ENCODE measurements at places on chromosomes 6 and 20.
A peak's percentile ranks its signal among the peaks of the same experiment; 100 is the strongest.

DNA sequence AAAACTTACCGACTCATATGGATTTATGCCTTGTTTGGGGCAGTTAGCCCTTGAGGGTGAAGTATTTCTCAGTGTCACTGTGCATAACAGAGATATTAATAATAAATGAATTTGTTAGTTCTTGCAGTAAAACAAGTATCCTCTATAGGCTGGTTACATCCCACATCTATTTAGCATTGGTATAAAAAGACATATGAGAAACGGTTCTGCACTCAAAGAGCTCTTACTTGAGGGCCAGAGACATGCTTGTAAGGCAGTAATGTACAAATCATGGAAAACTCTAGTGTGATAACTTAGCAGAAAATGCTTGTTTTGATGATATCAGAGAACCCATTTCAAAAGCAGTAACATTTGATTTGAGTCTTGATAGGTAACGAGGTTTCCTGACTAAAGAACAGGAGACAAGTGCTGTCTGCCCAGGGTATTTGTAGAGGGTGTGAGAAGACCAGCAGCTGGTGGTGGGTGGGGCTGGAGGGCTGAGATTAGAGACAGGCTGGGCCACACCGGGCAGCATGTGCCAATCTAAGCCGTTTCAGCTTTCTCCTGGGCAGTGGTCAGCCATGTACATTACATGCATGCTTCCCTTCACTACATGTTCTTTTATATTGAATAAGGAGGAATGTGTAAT is 46.3 kb downstream of the TULP4 start:
- DNase-seq: no peak

DNA sequence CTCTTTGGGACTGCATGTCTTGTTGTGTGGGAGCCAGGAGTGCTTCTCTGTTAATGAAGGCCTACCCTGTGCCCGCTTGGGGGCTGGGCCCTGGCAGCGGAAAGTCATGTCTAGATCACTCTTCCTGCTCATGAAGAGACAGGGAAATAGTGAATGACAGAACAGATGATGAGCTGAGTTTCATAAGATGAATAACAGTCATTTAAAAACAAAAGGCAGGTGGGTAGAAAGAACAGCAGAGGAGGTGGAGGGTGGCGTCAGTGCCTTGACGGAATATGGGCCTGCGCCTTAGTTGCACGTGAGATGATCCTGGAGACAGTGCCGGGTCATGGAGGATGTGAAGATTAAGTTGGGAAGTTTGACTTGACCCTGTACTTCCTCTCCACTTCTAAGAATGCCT is 85.5 kb downstream of the ARID1B start:
- DNase-seq: no peak

GRCh38 chr6:149939356-149939648 is 2.5 kb upstream of the ULBP2 start:
- no peak for DNase-seq

DNA sequence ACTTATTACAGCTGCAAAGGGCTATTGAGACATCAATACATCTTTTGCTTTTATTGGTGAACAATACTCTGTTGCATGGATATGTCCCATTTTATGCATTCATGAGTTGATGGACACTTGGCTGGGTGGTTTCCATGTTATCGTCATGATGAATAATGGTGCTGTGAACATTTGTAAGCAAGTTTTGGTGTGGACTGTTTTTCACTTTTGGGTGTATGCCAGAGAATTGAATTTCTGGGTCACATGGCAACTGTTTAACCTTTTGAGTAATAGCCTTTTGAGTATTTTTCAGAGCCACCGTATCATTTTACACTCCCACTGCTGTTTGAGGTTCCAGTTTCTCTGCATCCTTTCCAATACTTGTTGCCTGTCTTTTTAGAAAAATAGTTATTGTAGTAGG is 107.0 kb downstream of the JARID2 start:
- no peak for DNase-seq

- no peak for DNase-seq
Measured at GRCh38 chr6:157092736-157093135, 230.6 kb downstream of the TMEM242 start.

- DNase-seq: no peak
Measured at GRCh38 chr20:60144404-60144803, 186.2 kb downstream of the CDH26 start.

DNA sequence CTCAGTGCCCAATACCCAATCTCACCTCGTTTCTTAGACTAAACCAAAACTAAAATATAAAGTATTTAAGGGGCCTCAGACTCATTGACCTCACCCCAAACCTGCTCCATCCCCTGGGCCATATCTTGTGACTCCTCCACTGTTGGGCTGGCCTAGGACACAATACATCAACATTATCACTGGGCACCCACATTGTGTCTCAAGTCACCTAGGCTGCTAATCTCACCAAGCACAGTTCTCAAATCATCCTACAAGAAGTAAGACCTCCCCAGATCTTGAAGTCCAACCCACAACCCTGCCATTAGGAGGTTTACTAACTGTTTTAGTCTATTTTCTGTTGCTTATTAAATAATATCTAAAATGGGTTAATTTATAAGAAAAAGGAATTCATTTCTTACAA is 96.2 kb downstream of the CRYBG1 start:
- no peak for DNase-seq

DNA sequence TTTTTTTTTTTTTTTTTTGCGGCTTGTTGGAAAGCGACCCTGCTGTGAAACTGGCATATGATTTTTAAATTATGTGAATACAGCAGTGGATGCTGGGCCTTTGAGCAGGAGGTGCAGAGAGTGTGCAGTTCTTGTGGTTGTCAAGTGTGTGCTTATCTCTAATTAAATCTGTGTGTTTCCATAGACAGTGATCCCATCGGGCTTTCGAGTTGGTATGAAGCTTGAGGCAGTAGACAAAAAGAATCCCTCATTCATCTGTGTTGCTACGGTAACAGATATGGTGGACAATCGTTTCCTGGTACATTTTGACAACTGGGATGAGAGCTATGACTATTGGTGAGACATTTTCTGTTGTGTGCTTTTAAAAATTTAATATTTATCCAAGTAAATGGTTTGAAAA is 52.4 kb downstream of the L3MBTL3 start:
- no peak for DNase-seq

GRCh38 chr6:169046483-169047192 is 207.0 kb downstream of the THBS2 start:
- no peak for DNase-seq

- DNase-seq: no peak
Measured at GRCh38 chr6:161476711-161477110, 202.8 kb upstream of the AGPAT4 start.

- no peak for DNase-seq
Measured at GRCh38 chr20:20343932-20344331, 24.0 kb upstream of the INSM1 start.

GRCh38 chr6:118639054-118639964 is 12.1 kb downstream of the CEP85L start:
- peak; percentile 17 for DNase-seq

DNA sequence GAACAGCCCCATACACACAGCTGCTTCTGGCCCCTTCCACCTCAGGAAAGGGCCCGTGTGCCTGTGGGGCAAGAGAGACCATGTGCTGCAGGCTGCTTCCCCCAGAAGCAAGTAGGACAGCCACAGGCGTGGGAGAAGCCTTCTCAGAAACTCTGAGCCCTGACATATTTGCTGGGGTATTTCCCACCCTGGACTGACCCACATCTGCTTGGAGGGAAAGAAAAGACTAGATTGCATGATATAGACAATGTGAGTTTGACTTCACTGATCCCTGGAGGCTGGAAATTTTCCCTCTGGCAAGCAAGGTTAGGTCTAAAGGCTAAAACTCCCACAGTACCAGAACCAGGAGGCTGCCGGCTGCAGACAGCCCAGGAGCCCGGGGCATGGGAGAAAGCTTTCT is 213.3 kb upstream of the SSTR4 start:
- no peak for DNase-seq

DNA sequence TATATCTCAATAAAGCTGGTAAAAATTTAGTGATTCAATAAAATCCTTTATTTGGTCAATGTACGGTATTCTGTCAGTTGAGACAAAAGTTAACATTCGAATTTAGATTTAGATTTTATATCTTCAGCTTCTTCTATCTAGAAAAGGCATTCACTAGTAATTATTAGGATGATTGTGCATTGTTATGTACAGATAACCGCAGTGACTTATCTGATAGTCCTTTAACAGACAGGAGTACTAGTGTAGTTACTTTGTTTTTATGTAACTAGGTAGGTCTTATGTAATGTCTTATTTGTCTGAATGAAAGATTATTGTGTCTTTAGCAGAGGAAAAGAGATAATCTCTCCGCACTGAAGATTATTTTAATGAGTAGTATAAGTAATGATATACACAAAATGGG is 31.3 kb downstream of the TRIM27 start:
- DNase-seq: no peak

- DNase-seq: no peak
Measured at GRCh38 chr6:144641286-144641685, 356.2 kb downstream of the UTRN start.

- DNase-seq: no peak
Measured at GRCh38 chr6:119686644-119687043, 337.1 kb upstream of the MAN1A1 start.

GRCh38 chr6:40371621-40372020 is 215.5 kb downstream of the LRFN2 start:
- DNase-seq: no peak

GRCh38 chr20:5569021-5569420 is 181.2 kb upstream of the SHLD1 start:
- DNase-seq: peak; percentile 76

GRCh38 chr6:92126088-92126487 is 1293.3 kb downstream of the EPHA7 start:
- no peak for DNase-seq

GRCh38 chr6:56593801-56594318 is 48.8 kb downstream of the DST start:
- no peak for DNase-seq

- no peak for DNase-seq
Measured at GRCh38 chr20:37538003-37538402, 10.3 kb upstream of the BLCAP start.

DNA sequence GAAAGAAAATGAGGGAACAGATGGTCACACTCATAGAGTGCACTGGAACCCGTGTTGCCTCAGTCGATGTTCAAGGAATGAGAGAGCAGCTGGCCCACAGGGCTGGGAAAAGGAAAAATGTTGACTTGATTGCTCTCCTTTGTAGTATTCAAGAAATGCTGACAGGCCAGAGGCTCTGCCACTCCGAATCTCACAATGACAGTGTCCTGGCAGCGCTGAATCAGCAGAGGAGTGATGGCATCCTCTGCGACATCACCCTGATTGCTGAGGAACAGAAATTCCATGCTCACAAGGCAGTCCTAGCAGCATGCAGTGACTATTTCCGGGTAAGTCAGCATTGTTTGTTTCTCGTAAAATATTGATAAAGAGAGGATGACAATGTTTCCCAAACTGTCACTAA is 51.3 kb downstream of the KLHL32 start:
- no peak for DNase-seq

- DNase-seq: no peak
Measured at GRCh38 chr20:25685276-25686080, 11.2 kb downstream of the ZNF337 start.

DNA sequence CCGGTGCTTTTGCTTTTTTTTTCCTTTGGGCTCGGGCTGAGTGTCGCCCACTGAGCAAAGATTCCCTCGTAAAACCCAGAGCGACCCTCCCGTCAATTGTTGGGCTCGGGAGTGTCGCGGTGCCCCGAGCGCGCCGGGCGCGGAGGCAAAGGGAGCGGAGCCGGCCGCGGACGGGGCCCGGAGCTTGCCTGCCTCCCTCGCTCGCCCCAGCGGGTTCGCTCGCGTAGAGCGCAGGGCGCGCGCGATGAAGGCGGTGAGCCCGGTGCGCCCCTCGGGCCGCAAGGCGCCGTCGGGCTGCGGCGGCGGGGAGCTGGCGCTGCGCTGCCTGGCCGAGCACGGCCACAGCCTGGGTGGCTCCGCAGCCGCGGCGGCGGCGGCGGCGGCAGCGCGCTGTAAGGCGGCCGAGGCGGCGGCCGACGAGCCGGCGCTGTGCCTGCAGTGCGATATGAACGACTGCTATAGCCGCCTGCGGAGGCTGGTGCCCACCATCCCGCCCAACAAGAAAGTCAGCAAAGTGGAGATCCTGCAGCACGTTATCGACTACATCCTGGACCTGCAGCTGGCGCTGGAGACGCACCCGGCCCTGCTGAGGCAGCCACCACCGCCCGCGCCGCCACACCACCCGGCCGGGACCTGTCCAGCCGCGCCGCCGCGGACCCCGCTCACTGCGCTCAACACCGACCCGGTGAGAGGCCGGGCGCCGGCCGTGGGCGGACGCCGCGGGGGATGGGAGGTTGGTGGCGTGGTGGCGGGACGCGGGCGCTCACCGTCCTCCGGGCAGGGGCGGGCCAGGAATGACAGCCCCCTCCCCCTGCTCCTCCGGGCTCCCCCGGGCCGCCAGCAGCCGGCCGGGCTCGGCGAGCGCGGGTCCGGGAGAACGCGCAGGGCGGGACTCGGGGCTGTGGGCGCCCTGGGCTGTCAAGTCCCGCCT is 606 bp downstream of the ID4 start:
- DNase-seq: no peak

DNA sequence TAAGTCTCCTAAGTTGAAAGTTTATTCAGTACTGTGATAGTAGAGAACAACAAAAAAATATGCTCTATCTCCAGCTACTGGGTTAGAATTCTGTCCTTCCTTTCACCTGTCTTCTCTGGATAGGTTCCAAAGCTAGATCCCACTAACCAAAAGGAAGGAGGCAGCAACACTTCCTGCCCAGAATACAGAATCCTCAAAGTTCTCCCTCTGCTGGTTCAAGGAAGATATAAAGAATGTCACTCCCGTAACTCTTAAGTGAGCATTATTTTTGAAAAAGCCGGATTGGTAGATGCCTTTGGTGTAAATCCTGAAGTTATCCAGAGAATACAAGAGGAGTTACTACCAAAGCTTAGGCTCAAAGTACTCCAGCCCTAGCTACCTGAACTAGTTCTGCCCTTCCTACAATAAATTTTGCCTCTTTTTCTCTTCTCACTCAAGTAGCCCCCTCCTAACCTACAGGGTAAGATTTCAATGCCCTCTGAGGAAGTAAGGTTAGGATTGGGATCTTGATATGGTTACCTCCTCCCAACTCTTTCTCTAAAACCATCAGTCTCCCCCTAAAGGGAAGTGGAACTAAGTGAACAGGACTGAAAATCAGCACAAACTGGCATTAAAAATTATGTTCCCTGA is 26.0 kb upstream of the CRIP3 start:
- DNase-seq: peak; percentile 19

DNA sequence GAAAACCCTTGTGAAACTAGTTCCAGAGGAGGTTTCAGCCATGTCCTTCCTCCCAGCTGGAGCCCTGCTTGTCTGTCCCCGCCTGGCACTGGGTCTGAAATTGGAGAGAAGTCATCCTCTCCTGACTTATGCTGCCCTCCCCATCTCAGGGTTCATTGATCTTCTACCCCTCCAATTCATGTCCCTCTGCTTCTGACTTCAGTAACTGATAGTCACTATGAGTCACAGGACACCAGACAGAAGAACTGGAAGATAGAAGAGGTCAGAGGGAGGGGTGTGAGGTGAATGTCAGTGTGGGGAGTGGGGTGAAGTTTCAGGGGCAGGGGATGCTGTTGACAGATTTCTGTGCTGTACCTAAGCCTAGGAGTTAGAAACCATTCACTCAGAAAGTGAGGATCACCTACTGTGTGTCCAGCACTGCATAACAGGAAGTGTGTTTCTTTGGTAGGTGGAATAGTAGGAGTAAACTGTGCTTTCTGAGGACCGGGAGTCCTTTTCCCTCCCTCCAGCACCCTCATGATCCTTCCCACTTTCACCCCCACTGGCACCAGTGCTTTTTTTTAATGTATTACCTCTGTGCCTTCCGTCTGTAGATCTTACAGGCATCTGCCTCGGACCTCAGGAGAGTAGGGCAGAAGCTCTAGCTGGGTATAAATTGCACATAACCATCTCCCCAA is 627 bp upstream of the RPP21 start:
- no peak for DNase-seq

- DNase-seq: no peak
Measured at GRCh38 chr20:60171313-60171712, 213.1 kb downstream of the CDH26 start.

Measured in CD4-positive, alpha-beta T cell treated with Interleukin-10 for 1 hour (primary cell).